ENCODE measurements at places on chromosomes 3 and 15. TPM values are rescaled to one million over a fixed set of nuclear protein-coding genes. Genes with fewer than 3 reads are reported as not detected.

DNA sequence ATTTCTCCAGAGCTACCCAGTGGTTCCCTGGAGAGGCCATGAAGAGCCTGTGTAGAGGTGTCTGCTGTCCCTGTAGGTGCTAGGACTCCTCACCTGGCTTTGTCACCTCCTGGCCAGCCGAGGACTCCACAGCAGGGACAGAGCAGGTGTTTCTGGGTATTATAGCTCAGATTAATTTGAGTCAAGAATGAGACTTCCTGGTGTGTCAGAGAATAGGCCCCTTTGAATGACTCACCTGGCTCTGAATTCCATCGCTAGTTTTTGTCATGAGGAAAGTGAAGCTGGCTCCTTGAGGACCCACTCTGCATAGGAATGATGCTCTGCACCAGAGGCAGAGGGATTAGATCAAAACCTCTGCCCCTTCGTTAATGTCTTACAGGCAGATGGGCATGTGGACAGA is 167.5 kb upstream of the TOPAZ1 start:
- no peak for DNase-seq

GRCh38 chr15:100908466-100908865 is 10.7 kb upstream of the LRRK1 start:
- no peak for DNase-seq

- DNase-seq, result no peak
Observed at GRCh38 chr3:150429767-150430671, 21.9 kb downstream of the TSC22D2 start.

GREM1 gene
- not detected for total RNA-seq

DNA sequence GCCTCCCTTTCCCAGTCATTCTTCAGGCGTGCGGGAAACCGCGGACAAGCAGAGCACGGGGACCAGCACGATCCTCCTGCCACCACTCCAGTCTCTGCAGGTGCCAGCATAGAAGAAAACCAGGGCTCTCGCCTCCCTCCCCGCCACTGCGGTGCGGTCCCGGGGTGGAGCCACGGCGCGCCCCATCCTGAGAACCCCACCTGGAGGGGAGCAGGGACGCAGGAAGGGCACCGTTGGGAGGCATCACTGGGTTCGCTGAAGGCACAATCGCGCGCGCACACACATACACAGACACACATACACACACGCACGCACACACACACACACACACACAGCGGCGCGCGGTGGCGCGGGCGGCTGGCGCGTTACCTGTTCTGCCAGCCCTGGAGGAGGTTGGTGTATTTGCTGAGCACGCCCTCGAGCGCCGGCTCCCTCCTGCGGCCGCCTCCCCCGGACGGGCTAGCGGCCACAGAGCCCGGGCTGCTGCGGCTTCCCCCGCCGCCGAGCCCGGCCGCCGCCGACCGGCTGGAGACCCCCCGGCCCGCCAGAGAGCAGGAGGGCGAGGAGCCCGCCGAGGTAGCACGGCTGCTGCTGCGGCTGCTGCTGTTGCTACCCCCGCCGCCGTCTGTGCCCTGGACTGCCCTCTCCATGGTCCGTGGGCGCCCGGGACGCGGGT is 394 bp downstream of the OSBPL10 start:
- DNase-seq, result peak; percentile 59

CP gene
- total RNA-seq, result not detected

DNA sequence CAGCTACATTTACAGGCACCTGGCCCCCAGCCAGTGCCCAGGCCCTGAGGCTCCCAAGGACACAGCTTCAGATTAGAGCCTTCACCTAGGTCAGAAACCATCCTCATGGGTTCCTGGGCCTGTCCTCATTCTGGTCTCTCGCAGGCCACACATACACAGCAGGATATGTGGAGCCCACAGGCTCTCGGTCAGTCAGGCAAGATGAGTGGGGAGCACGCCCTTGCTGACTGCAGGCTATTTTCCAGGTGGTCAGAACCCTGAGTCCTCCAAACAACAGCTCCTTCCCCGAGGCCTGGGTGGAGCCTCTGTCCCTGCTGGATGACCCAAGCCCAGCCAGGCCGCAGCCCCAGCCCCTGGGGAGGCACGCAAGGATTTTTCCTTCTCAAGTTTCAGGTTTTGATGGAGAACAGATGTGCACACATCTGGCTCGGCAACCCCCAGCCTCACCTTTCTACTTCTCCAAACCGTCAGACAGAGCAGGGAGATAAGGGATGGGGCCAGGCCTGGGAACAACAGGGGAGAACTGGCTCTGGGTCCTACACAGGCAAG is 1.6 kb downstream of the STRA6 start:
- DNase-seq, result no peak

- DNase-seq, result no peak
Observed at GRCh38 chr3:112873632-112874031, 27.0 kb upstream of the CD200R1L start.

- DNase-seq, result no peak
Observed at GRCh38 chr3:159898147-159898546, 90.5 kb upstream of the IL12A start.

GRCh38 chr3:41997702-41998550 is 36.0 kb upstream of the ULK4 start:
- DNase-seq, result peak; percentile 3

- peak; percentile 57 for DNase-seq
Observed at GRCh38 chr15:52466134-52466701, 62.5 kb downstream of the MYO5A start.
